ENCODE measurements at places on chromosomes 11 and 22.

- DNase-seq: no peak
These were observed 9.6 kb upstream of the SLC35C1 start for GRCh38 chr11:45795379-45795778.

- no peak for DNase-seq
These were observed 345.7 kb upstream of the NARS2 start for GRCh38 chr11:78920329-78920728.

DNA sequence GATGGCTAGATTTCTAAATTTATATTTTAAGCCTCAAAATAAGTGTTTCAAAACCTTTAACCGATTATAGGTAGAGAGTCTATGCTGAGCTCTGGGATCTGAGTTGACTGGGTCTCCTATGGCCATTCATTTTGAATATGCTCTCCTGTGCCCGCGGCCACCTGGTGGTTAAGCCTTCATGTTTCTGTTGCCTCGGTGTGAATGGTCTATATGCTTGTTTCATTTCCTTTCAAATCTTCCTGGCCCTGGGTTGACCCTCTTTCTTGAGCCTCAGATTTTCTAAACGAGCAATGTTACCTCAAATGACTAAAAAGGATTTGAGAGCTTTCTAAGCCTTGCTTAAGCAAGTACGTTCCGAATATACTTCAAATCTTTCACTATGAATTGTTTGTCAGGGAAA, 789.4 kb upstream of the KIRREL3 start:
- no peak for DNase-seq

GRCh38 chr11:46315783-46316563, 31.3 kb upstream of the DGKZ start:
- no peak for DNase-seq
